ENCODE measurements at places on chromosomes 16 and 17.

- DNase-seq: no peak
These were observed 4.4 kb downstream of the ACADVL start for GRCh38 chr17:7224110-7224509.

DNA sequence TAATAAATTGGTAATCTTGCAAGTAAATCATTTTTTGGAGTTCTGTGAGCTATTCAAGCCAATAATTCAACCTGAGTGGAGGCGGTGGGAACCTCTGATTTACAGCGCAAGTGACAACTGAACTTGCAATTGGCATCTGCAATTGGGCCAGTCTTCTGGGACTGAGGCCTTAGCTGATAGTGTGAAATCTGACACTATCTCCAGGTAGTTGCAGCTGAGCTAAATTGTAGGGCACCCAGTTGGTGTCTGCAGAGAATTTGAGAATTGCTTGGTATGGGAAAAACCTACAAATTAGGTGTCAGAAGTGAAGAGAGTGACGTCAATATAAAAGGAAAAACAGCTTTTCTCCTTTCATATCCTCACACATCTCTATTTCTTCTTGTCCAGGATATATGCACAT lies 1633.6 kb upstream of the GOT2 start:
- no peak for DNase-seq

DNA sequence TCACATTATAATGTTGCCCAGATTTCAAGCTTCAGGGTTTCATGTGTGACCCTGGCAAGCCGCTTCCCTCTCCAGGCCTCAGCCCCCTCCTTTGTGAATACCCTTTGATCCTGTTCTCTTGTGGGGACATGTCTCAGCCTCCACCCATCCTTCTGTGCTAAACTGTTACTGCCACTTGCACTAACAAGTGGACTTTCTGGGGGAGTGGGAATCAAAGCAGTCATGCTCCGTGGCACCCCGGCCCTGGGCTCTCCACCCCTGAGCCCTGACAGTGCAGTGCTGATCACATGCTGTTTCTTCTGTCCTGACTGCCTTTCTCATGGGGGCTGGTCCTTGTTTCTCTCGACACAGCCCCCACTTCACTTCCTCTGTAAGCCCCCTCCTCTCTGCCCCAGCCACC lies 9.7 kb upstream of the DCAF7 start:
- DNase-seq: no peak

DNA sequence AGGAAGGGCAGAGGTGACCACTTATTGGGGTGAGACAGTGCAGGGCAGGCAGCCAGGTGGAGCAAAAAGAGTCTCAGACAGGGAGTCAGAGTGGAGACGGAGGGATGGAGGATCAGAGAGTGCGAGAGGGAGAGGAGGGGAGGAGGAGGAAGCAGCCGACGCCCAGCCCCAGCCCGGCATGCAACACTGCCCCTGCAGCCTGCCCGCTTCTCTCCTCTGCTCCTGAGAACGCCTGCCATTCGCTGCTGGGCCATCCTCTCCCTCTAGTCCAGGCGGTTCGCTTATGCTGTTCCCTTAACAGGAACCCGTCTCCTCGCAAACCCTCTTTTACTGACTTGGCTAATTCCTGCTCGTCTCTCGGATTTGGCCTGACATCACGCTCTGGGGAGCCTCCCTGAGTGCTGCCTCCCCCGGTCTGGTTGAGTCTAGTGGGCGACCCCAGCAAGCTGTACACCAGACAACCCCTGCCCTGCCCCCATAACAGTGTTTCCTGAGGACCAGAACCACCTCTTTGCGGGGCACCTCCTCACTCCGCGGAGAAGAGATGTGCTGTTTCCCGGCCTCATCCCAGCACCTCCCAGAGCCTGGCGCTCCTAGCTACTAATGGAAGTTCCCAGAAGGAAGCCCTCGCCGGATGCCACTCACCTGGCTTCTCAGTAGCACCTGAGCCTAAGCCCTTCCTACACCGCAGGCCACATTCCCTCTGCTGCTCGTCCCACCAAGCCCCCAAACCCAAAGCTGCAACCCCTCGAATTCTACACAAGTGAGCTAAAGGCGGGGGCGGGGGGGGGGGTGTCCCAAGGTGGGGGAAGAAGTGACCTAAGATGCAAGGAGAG lies 61.2 kb upstream of the CCL1 start:
- no peak for DNase-seq

DNA sequence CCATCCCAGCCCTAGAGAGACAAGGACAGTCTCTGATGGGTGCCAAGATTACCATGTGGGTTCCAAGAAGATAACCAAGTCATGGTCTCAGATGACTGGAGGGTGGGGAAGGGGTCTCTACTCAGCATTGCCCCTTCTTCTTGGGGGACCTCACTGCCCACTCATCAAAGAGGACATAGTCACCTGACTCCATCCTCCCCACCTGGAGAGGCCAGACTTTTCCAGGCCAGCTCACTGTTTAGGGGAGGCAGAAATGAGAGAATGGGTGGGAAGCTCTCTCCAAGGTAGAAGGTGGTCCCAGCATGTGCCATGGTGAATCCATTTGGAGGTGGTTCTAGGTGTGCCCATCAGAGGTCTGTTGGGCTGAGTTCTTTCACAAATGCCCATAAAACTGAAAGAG lies 20.7 kb upstream of the IL21R start:
- no peak for DNase-seq

DNA sequence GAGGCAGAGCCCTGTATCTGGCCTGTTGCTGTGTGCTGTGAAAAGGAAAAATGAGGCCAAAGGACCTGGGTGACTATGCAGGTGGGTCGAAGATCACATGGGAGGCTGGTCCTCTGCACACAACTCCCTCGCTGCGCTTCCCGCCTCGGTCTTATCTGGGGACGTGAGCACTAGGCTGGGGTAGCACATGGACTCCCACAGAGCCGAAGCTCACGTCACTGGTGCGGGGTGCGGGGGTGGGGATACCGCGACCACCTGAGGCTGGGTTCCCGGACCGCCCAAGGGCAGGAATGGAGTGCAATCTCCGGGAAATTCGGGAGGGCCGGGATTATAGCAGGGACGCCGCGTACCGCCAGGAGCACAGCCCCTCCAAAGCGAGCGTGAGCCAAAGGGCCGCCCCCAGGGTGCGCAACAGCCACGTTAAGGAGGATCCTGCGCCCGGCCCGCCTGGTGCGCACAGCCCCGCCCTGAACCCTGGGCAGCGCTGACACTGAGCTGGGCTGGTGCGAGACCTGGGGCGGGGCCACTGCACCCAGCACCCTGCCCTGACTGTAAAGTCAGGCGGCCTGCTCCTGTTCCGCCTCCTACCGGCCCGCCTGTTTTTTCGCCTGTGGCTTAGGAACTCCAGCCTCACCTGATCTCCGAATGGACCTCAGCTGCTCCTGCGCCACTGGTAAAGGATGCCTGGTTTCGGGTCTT lies 4.8 kb downstream of the MT1A start:
- DNase-seq: peak; percentile 89

DNA sequence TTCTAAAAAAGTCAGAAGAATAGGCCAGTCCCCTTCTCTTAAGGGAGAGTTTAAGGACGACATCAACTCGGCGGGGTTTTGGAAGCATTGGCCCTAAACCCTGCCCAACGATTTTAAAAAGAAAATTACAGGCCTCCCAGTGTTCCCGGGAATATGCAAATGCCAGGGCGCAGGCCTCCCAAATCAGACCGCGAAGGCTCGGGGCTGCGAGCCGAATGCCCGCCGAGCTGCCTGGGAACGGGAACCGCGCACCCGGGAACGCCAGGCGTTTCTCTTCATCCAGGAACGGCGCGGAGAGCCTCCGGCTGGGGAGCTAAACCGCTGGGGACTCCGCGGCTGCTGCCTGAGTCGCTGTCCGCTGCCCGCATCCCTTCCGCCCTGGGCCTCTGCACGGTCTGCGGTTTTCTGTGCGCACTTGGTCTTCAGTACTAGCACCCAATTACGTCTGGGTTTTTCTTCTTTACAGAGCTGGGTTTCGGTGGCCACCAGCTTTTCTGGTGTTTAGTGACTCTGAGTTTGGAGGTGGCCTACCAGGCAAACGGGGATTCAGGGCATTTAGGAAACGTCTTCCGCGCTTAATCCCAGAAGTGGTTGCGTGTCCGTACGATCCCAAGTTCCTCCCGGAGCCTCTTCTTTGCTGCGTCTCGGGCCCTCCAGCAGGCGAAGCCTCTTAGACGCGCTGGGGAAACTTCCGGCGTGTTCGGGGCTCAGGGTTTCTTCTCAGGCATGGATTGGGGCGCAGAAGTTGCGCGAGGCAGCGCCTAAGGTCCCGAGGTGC lies 5.7 kb downstream of the IRX5 start:
- no peak for DNase-seq

GRCh38 chr17:82684228-82684841 lies 14.2 kb downstream of the RAB40B start:
- peak; percentile 74 for DNase-seq

GRCh38 chr17:82009413-82009812 lies 13.3 kb downstream of the CENPX start:
- DNase-seq: no peak

GRCh38 chr16:71648921-71649320 lies 22.9 kb downstream of the MARVELD3 start:
- no peak for DNase-seq

GRCh38 chr16:15434079-15434424 lies 336 bp upstream of the BMERB1 start:
- no peak for DNase-seq

DNA sequence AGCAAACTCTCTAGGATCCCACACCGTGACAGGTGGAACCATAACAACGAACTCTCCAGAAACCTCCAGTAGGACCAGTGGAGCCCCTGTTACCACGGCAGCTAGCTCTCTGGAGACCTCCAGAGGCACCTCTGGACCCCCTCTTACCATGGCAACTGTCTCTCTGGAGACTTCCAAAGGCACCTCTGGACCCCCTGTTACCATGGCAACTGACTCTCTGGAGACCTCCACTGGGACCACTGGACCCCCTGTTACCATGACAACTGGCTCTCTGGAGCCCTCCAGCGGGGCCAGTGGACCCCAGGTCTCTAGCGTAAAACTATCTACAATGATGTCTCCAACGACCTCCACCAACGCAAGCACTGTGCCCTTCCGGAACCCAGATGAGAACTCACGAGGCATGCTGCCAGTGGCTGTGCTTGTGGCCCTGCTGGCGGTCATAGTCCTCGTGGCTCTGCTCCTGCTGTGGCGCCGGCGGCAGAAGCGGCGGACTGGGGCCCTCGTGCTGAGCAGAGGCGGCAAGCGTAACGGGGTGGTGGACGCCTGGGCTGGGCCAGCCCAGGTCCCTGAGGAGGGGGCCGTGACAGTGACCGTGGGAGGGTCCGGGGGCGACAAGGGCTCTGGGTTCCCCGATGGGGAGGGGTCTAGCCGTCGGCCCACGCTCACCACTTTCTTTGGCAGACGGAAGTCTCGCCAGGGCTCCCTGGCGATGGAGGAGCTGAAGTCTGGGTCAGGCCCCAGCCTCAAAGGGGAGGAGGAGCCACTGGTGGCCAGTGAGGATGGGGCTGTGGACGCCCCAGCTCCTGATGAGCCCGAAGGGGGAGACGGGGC lies 1.3 kb downstream of the SPN start:
- DNase-seq: peak; percentile 32

DNA sequence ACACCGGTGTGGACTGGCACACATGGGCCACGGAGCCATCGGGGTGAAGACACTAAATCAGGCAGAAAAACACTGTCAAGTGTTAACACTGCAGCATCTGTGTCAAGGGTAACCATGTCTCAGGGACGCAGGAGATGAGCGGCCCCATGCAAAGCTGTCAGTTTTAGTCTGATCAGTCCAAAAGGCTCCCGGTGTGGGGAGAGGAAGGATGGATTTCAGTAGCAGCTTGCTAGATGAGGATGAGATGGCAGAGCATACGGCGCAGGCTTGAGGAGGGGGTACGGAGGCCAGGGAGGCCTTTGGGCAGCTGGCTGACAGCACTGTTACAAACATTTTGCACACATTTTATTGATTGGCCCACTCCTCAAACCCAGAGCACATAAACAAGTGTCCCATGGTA lies 98.1 kb downstream of the GNAO1 start:
- DNase-seq: no peak

DNA sequence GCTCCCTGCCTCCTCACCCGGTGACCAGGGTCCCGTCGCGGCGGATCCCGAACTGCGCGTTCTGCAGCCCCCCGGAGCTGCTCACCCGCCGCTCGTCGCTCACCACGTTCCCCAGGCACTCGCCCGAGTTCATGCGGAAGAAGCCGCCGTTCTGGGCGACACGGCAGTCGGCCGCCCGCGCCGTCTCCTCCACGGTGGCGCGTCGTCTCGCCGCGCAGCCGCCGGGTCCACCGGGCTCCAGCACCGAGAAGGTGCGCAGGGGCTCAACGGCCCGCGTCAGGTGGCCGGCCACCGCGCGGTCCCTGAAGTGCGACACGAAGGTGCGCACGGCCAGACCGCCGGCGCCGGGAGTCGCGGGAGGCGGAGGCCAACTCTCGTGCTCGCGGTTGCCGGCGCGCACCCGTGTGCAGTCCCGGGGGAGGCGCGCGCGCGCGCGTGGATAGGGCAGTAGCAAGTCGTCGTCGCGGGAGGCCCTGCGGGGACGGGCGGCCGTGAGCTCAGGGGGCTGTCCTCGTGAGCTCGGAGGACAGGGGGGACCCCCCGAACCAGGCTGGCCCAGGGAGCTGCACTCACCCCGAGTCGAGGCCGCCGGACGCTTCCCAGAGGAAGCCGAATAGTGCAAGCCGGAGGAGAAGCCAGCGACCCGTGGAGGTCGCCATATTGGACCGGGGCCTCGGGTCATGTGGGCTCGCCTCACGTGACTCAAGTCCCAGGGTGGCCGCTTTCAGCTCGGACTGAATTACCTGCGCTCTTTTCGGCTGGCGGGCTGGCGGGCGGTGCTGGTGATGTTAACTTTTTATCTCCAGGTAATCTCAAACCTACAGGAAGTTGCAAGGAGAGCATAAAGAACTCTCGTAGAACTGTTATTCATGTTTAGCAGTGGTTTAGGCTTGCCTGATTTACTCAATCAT lies at the start of gene NAGPA:
Gene NAGPA, minus strand, starts transcription at position 680 of the 911 bp plus-strand sequence. Its CDS starts 21 bp downstream, at position 659.
- peak; percentile 92 for DNase-seq

GRCh38 chr16:66516808-66517585 lies 32.9 kb downstream of the TK2 start:
- peak; percentile 97 for DNase-seq

DNA sequence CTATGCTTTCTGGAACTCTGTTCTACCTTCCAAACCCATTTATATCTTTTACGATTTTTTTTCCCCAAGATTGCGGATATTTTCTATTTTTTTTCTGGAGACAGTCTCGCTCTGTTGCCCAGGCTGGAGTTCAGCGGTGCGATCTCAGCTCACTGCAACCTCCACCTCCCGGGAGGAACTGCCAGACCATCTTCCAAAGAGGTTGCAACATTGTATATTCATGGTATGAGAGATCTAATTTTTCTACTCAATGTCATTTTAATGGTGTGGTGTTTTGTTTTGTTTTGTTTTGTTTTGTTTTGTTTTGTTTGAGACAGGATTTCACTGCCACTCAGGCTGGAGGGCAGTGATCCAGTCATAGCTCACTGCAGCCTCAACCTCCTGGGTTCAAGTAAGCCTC lies 8.5 kb upstream of the BMERB1 start:
- DNase-seq: no peak

- DNase-seq: no peak
These were observed 9.7 kb upstream of the KIF18B start for GRCh38 chr17:44956998-44957981.

DNA sequence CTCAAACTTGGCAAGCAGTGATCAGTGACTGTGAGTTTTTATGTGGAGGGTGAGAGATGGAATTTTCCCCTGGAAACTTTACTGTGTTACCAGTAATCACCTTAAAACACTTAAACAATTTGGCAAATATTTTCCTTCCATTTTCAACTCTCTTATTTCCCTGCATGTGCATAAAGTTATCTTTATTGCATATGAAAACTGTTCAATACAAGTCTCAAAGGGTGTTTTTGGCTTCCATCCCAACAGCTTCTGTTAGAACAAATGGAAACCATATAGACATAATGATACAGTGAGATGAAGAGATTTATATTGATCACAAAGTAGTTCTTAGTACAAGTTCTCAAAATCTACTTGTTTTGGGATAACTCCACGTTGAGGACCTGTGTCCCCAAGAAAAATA lies 36.4 kb upstream of the TANGO6 start:
- no peak for DNase-seq
